G401 (cell line): ENCODE measurements at places on chromosomes 5 and 9. TPM values are rescaled to one million over a fixed set of nuclear protein-coding genes. Genes with fewer than 3 reads are reported as not detected.

DNA sequence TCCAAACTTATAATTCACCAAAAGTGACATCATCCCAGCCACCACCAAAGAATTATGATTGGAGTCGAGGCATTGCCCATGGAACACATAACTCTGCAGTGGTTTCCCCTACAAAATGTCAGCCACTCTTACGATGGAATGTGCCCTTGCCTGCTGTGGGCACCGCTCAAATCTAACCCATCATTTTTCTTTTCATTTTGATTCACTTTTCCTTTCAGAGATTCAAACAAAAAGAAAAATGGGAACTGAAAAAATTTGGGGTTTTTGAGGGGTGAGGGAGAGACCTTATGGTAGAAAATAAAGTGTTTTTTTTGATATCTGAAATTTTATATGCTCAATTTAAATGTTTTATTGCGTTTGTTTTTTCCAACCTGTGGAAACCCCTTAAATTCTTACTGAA is 28.1 kb downstream of the SMARCA2 start:
- DNase-seq = no peak

- DNase-seq = peak; percentile 26
Observed at GRCh38 chr5:139903795-139904565, 108.4 kb downstream of the PSD2 start.

- DNase-seq = peak; percentile 25
Observed at GRCh38 chr5:149345892-149346222, 558 bp downstream of the GRPEL2 start.

DNA sequence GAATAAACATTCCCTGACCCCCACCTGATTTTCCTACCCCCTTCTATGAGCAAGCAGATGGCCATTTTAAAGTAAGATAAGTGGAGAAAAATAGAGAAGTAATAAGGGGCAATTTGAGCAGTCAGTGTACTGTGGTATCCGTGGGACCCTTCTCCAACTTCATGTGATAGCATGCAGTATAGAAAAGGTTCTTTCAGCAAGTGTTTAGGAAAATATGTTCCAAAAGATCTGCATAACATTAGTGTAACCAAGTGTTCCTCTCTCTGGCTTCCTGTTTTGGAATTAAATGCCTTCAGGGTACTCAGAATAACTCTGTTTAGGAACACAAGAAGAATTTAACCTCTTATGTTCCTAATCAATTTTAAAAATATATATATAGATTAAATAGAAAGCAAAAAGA is 134.9 kb downstream of the ATG10 start:
- peak; percentile 46 for DNase-seq

DNA sequence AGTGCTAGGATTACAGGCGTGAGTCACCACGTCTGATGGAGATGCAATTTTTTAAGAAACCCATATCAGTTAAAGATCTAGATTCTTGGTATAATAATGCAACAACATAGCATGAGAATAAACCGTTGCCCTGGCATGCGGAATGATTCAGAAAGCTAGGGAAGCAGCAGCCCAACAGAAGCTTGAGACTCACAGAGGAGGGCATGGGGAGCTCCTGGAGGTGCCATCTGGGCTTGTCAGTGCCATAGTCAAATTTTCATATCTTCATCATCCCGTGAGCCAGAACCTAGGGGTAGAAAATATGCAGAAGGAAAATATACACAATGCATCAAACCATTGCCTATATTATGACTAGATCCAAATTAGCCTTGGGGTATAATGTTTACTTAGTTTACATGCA is 118.7 kb upstream of the ADAMTS16 start:
- peak; percentile 77 for DNase-seq

DNA sequence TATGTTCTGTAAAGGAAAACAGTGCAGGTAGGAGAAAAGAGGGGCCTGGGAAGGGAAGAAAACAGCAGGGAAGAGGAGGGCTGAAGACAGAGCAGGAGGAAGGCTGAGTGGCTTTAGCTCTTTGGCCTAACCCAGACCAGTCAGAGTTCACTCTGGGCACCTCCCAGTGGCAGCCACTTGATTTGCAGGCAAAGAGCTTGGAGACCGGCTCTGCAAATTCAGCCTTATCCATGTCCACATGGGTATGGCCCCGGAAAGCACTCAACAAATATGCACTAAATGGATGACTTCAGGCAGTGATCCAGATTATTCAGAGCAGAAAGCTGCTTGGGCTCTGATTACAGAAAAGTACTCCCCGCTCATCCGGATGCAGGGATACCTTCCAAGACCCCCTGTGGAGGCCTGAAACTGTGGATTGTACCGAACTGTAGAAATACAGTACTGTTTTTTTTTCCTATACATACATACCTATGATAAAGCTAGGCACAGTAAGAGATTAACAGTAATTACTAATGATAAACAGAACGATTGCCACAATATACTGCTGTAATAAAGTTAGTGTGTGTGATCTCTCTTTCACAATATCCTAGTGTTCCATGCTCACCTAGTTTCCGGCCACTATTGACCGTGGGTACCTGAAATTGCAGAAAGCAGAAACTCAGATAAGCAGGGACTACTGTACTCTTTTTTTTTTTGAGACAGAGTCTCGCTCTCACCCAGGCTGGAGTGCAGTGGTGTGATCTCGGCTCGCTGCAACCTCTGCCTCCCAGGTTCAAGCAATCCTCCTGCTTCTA is 4.6 kb upstream of the RNU6ATAC start:
- no peak for DNase-seq

- no peak for DNase-seq
Observed at GRCh38 chr9:133394687-133395271, 18.6 kb downstream of the STKLD1 start.

DNA sequence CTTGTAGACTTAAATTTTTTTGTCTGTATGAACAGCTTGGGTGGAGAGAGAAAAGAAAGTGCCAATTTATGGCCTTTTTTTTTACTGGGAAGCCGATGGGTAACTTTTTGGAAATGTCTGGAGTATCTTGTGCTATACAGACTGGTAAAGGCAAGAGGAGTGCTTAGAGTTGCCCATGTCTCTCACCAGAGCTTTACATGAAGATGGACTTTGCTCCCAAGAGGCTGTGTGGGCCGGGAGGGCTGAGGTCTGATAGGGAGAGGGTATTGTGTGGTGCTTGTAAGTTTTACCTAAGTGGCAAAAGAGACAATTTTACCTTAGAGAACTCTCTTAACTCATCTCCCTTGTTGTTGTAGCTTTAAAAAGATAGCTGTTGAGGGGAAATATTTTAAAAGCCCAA is 203.2 kb downstream of the SEMA6A start:
- no peak for DNase-seq

- no peak for DNase-seq
Observed at GRCh38 chr5:85340790-85341189, 956.1 kb upstream of the EDIL3 start.

- no peak for DNase-seq
Observed at GRCh38 chr5:135327429-135328127, 71.5 kb downstream of the MACROH2A1 start.

Gene SYNPO
- 2.7 and 3.6 TPM in 2 replicates for total RNA-seq

Gene RGS7BP
- total RNA-seq = not detected in 2 replicates

Gene JAKMIP2
- not detected in 2 replicates for total RNA-seq

Gene MRPL36
- total RNA-seq = 39.4 and 85.0 TPM in 2 replicates

Gene ECM2
- total RNA-seq = not detected in 2 replicates
